Spinal cord (tissue), 10 donors: ENCODE measurements at places on chromosomes 16 and 17. TPM values are rescaled to one million over a fixed set of nuclear protein-coding genes. Genes with fewer than 3 reads are reported as not detected.

The OSGIN1 gene
- total RNA-seq = 0.44 TPM

The SLC12A3 gene
- total RNA-seq = 0.11 TPM

GRCh38 chr17:77374170-77374936 lies 233.6 kb downstream of the SEC14L1 start:
- no peaks in the 10 kb centered on the region for H3K27me3 ChIP-seq
- H3K36me3 ChIP-seq = peaks cover 17% of the 10 kb centered on the region
- peak overlapping the region; percentile 86 for H3K27ac ChIP-seq

GRCh38 chr17:50339381-50339780 lies 6.5 kb upstream of the XYLT2 start:
- no peaks in the 10 kb centered on the region for H3K36me3 ChIP-seq
- no peak for DNase-seq
- H3K4me1 ChIP-seq = no peaks in the 10 kb centered on the region
- no peak overlapping the region for H3K27ac ChIP-seq
- peaks cover 2% of the 10 kb centered on the region for H3K27me3 ChIP-seq
- no peak overlapping the region for H3K4me3 ChIP-seq

GRCh38 chr17:30920282-30920681 lies 1.5 kb upstream of the ADAP2 start:
- H3K27me3 ChIP-seq = peaks cover 44% of the 10 kb centered on the region
- no peak for DNase-seq
- no peaks in the 10 kb centered on the region for H3K36me3 ChIP-seq
- H3K27ac ChIP-seq = no peak overlapping the region

DNA sequence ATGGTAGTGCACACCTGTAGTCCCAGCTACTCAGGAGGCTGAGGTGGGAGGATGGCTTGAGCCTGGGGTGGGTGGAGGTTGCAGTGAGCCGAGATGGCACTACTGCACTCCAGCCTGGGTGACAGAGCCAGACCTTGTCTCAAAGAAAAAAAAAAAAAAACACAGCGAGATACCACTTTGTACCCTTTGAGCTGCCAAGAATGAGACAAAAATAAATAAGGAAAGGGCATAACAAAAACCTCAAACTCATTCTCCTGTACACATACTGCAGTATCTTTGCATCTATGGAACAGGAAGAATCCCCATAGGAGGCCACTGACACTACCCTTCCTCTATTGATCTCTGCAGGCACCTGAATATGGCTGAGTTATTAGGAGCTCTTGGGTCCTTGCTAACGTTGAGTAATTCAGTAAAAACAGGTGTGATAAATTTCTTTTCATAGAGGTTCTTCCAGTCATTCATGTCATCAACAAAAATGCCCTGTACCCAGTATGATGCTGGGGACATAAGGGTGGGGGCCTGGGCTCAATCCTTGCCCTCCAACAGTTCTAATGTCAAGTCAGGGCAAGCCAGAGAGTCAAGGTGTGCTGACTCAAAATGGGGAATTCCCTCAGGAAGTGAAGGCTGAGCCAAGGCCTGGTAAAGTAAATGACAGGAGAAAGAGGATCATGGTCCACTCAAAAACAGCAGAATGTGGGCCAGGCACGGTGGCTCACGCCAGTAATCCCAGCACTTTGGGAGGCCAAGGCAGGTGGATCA lies 26.9 kb downstream of the RANBP10 start:
- no peaks in the 10 kb centered on the region for H3K27me3 ChIP-seq
- H3K27ac ChIP-seq = no peak overlapping the region
- DNase-seq = no peak
- no peak overlapping the region for H3K4me3 ChIP-seq
- H3K36me3 ChIP-seq = peaks cover 3% of the 10 kb centered on the region
- peaks cover 3% of the 10 kb centered on the region for H3K4me1 ChIP-seq

- no peak overlapping the region for H3K4me3 ChIP-seq
- H3K27ac ChIP-seq = no peak overlapping the region
- no peak for DNase-seq
- no peaks in the 10 kb centered on the region for H3K4me1 ChIP-seq
- H3K27me3 ChIP-seq = peaks cover 2% of the 10 kb centered on the region
- H3K36me3 ChIP-seq = no peaks in the 10 kb centered on the region
These were observed 412.1 kb downstream of the NPIPA7 start for GRCh38 chr16:16791051-16791450.
